ENCODE measurements at places on chromosomes 4 and X.

DNA sequence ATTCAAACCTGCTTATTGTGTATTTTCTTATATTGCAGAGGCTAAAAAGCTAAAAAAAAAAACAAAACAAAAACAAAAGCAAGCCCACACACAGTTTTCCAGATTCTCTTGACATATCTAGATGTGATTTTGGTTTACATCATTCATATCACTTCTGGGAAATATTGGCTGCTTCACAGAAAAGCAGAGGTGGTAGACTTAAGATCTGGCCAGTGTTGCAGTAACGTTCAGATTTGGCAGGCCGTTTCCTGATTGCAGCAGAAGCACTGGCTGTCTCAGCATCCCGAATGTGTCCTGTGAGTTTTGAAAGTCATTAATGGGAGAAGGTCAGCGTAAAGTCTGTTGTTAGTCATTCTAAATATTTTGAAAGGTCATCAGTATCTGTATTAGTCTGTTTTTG lies 2062.0 kb downstream of the ARAP2 start:
- peak; percentile 86 for DNase-seq

- no peak for DNase-seq
Observed at GRCh38 chrX:71997320-71997719, 86.7 kb downstream of the NHSL2 start.

- peak; percentile 17 for DNase-seq
Observed at GRCh38 chrX:9682456-9682855, 83.2 kb downstream of the GPR143 start.

- no peak for DNase-seq
Observed at GRCh38 chr4:118950929-118951570, 62.4 kb downstream of the SYNPO2 start.

DNA sequence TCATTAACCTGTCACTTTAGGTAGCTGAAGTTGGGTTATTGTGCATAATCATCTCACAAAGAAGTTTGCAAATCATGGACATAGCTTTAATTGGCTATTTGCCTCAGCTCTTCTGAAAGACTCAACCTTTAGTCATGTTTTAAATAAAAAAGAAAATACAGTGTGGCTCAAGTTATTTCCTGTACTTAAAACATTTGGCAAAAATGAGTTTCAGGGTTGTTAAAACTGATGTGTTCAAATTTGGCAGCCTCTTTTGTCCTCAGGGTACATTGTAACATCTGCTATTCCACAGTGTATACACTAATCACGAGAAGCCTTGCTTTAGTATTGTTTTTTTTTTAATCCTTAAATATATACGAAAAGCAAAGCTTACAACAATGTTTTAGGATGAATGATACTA lies 31.5 kb upstream of the HPGD start:
- peak; percentile 88 for DNase-seq

DNA sequence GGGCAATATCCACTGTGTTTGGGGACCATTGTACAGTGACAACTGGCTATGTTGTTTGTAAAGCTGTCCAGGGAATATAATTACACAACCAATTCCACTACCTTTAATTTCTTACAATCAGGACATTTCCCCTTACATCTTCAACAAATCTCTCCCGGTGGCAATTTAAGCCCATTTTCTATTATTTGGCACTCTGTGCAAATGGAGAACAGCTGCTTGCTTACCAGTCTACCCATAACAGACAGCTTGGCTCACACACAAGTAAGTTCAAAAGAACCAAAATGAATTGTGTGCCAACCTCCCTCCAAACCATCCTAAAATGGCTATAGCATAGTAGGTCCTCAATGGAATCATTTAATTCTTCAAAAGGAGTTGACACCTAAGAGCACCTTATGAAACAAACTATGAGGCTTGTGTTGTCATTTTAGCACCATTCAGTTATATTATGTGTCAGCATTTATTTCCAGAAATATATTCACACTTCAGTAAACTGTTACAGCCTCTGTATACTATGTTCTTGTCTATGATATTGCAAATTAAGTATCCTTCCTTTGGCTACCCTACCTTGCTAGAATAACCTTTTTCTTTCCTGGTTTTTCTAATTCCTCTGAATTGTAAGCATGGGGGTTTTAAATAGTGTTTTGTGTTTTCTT lies 18.4 kb downstream of the GABRA4 start:
- no peak for DNase-seq

DNA sequence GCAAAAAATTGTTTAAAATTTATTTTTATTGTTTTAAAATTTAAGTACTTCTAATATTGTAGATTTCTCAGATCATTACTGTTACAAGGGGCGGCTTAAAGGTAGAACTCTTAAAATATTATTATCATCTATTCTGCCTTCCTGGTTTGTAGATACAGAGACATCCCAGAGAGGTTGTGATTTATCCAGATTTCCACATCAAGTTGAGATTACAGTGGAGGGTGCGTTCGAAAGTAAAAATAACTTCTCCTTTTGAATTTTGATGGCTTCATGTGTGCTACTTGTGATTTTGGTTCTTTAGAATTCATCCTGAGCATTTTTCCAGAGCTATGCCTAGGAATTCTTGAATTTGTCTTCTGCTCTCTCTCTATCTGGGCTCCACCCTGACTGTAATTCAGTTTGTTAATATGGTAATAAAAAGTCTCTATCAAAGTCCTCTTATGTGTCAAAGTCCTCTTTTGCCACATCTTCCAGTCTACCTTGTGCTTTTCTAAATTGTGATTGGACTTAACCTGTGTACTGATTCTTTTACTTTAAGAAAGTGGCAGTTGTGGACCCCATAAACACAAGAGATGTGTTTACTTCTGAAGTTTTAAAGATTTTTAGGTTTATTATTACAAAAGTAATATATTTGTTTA lies 37.2 kb downstream of the CLCN3 start:
- no peak for DNase-seq

DNA sequence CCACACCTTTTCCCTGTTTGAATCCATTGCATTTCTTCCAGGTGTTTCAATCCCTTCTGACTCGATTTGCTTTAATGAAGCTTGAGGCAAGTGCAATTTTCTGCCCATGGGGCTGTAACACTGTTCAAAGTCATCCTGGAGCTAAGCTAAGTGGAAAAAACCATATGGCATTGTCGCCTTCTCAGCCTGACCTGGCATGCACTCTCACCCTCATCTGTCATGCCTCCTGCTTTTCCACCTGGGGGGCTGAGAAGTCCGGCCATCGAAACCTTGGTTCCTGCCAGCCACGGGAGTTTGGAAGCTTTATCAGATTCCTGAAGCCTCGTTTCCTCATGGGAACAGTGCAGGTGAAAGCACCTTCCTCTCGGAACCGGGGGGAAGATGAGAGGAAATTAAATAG lies 38.2 kb downstream of the WFS1 start:
- no peak for DNase-seq

GRCh38 chrX:148984238-148984637 lies 483.8 kb downstream of the AFF2 start:
- DNase-seq: no peak

DNA sequence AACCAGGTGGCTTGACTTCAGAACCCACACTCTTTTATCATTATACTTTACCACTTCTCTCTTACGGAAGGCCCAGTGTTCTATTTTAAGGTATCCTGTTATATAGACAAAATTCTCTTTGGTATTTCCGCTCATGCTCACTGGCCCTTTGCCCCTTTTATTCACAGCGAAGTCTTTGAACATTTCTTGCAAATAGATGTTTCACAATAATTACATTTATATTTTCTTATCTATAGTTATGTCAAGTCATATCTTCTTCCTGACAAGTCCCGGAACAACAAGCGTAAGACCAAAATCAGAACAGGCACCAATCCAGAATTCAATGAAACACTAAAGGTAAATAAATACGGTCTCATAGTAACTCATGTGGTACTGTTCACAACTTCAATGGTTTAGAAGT lies 102.0 kb downstream of the SYTL5 start:
- DNase-seq: no peak

DNA sequence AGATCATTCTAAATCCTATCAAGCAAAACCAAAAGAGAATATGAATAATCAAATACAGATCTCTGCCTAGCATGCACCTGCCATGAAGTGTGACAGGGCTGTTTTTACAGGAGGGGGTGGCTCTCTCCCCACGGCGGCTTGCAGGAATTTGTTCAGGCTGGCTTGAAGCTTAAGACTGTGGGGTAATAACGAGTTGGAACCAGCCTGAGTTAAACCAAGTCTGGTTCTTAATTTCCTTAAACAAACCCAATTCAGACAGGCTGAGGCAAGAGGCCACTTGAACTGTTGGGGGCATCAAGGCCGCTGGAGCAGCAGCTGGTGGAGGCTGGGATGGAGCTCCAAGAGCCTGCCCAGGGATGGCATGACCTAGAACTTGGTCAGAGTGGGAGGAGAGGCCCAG lies 45.1 kb upstream of the LGI2 start:
- DNase-seq: no peak

DNA sequence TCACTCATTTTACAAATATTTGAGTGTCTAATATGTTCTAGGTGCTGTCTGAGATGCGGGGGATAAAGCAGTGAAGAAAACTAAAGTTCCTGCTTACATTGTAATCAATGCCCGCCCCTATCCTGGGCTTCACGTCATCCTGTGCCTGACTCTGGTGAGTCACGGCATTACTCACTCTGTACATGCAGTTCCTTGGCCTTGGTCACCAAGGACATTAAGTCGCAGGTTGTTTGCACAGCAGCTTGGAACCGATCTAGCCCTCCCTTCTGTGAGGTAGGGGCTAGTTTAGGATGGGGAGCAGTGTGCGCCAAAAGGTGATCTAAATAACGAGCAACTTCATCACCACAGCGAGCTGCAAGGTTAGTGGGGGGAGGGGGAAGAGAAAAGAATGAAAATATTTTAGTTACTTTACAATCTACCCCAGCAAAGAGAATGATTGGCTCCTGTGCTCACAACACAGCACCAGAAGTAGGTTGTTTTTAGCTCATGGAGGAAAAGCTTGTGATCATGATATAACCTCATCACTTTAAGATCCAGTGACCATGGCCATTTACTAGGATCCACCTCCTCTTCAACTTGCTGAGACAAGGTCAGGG lies 48.0 kb upstream of the HDAC8 start:
- peak; percentile 95 for DNase-seq

DNA sequence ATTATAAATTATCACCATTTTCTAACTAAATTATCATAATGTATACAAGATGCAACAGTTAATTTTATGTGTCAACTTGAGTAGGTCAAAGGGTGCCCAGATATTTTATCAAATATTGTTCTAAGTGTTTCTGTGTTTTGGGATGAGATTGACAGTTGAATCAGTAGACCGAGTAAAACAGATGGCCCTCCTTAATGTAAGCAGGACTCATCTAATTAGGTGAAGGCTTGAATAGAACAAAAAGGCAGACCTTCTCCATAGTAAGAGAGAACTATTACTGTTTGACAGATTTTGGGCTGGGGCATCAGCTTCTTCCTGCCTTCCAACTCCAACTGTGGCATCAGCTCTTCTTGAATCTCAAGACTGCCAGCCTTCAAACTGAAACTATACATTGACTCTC lies 185.8 kb downstream of the TRAM1L1 start:
- no peak for DNase-seq

- DNase-seq: no peak
Observed at GRCh38 chrX:125096469-125096868, 223.2 kb upstream of the TEX13C start.

DNA sequence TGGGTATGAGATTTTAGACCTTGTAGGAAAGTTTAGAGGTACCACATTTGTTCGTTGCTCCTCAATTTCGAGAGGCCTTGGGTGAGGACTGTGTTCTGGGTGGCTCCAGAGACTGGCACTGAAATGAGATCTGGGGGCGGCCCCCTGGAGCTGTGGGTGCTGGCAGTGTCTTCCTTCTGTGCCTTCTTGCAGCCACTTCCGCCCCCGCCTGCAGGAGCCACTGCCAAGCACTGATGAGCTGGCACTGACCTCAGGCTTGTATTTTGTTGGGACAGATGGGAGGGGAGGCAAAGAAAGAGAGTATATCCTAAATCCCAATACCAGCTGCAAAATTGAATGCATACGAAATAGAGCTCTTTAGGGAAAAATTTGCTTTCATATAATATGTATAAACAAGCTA lies 64.5 kb upstream of the CLDN34 start:
- no peak for DNase-seq

DNA sequence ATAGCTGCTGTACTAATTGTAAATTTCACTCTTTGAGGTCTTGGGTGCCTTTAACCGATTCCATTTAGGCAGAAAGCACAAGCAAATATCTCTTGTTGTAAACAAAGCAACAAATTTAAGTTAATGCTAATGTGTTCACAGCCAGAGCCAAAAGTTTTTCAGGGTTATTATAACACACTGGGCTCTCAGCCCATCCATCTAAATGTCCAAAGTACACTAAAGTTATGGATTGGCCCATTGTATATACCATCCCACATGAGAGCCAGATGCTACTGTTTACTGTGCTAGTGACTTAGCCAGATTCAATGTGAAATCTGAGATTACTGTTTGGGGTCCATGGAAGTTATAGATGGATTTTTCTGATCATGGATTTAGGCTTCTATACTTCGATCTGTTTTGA lies 186.7 kb downstream of the LARP7 start:
- no peak for DNase-seq

DNA sequence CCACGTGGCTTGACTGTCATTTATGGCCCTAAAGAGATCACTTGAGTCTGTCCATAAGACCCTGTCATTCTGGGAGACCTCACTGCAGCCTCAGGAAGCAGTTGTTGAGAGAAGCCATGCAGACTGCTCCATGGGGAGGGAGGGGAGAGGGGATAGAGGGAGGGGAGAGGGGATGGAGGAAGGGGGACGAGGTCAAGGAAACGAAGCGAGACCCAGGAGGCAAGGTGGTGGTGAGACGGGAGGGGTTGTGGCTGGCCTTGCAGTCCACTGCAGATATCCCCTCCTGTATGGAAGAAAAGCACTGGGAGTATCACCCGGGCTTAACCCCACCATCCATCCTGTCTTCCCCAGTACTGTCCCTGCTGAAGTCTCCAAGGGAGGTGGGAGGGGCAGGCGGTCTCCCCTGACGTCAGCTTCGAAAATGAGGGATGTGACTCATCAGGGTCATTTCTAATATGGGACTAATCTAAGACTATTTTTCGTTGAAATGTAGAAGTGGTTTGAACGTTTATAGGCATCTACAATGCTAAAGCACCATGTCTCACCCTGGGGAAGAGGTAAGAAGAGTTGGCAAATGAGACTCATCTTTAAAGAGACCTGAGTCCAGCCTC lies 5.6 kb downstream of the TMEM255A start:
- DNase-seq: peak; percentile 21

DNA sequence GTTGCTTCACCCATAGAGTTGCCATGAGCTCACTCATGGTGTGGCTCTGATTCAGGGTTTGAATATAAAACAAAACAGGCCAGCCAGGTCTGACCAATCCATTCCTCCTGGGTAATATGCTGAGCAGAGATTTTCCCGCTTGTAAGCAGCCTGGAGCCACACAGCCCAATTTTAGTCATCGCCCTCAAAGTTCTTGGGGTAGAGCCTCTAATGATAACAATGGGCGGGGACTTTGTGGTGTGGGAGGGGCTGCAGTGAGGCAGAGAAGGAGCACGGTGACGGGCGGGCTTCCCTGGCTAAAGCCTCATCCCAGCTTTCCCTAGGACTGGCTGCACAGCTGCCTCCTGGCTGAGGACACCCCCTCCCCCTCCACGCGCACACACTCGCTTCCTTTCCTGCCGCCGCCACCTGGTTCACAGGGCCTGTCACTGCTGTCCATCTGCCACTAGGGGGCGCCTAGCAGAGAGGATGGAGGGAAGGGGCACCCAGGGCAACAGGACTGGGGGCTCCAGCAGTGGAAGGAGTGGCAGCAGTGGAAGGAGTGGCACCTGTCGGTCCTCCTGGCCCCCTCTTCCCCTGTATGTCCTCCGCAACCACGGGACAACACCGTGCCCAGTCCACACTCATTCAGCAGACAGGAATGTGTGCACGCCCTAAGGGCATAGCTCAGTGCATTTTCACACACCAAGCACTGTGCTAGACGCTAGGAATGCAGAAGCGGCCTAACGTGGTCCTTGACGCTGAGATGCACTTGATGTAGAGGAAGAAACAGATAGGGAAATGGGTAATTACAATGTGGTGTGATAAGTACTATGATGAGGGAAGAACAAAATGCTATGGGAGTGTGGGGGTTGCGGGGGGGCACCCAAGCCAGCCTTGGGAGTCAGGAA lies 26.8 kb downstream of the PRPS1 start:
- peak; percentile 96 for DNase-seq
